ENCODE measurements at places on chromosomes 4 and X. TPM values are rescaled to one million over a fixed set of nuclear protein-coding genes. Genes with fewer than 3 reads are reported as not detected.

DNA sequence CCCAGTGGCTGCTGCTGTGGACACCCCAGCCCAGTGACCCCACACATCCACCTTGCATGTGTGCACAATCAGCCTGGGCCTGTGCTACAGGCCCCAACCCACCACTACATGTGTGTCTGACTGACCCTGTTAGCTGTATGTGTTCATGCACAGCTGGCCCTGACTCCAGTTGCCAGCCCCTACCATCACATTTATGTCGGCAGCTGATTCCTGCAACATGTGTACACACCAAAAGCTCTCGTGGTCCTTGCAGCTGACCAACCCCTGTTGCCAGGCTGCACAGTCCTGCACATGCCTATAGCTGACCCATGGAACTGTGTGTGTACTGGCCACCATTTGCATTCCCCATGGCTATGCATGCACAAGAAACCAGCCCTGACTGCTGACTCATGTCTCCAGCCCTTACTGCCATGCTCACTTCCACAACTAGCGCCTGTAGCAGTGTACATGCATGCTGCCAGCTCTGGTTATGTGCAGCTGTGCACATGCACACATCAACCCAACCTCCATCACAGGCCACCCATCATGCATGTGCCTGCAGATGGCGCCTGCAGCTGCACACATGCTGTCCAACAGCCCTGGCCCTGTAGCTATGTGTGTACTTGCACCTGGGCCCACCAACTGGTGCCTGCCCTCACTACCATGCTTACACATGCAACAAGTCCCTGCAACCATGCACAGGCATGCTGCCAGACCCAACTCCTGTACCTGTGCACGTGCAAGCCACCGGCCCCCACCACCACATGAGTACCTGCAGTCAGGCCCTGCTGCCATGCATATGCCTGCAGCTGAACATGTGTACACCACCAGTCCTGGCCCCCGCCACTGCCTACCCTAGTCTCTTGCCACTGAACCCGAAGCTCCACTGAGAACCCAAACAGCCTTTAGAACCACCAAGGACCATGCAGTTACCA lies 28.1 kb downstream of the SMIM10L2A start:
- no peak for DNase-seq

DNA sequence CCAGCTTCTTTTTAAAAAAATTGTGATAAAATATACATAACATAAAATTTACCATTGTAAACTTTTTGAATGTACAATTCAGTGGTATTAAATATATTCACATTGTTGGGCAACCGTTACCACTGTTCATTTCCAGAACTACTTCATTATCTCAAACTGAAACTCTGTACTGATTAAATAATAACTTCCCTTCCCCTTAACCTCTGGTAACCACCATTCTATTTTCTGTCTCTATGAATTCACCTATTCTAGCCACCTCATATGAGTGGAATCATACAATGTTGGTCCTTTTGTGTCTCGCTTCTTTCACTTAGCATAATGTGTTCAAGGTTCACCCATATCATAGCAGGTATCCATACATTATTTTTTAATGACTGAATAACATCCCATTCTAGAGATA lies 8.3 kb downstream of the GPR50 start:
- DNase-seq, result no peak

DNA sequence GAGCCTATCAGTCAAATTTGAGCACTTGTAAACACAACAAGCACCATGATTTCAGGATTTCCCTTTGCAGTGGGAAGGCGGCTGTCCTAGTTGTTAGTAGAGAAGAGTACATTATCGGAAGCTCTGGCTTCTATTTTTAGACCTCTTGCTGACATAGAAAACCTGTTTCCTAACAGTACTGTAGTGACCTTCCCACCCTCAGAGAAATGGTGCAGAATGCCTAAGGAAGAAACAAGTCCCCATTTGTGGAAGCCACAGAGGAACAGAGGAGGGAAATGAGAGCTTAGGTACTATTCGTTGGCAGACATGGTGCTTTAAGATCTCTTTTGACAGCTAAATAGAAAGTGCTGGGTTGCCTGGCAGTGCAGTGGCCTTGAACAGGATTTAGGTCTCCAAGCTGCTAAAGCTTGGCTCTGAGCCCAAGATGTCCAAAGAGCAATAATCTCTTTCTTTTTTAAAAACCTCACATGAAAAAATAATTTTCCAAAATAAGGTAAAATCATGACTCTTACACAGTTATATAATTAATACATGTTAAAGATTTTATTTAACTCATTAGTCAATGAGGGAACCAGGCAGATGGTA lies 24.9 kb downstream of the GLRA2 start:
- DNase-seq, result no peak

DNA sequence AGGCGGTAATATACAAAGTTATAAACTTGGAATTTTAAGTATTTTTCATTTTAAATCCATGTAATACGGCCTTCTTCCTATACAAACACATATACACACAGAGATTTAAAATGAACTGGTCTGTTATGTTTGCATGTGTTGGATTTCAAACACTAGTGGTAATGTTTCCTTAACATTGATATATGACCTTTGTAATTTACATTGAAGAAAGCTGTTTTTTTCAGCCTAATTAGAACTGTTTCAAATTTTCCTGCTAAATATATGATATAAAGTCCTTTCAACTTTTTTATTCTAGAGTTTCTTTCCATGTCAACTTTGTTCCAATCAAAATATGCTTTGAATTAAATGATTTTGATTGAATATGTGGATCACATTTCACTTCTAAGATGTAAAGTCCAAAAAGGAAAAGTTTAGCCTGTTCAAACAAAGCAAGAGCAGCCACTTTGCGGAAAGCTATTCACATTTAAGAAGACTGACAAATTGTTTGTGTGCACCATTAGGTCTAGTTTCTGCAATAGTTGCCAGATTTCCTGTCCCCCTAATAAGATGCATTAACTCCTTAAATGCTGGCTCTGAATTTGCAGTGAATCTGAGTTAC lies 226.0 kb upstream of the MAB21L2 start:
- DNase-seq, result no peak

- peak; percentile 51 for DNase-seq
Measured at GRCh38 chrX:40734971-40735324, 394 bp downstream of the MED14 start.

DNA sequence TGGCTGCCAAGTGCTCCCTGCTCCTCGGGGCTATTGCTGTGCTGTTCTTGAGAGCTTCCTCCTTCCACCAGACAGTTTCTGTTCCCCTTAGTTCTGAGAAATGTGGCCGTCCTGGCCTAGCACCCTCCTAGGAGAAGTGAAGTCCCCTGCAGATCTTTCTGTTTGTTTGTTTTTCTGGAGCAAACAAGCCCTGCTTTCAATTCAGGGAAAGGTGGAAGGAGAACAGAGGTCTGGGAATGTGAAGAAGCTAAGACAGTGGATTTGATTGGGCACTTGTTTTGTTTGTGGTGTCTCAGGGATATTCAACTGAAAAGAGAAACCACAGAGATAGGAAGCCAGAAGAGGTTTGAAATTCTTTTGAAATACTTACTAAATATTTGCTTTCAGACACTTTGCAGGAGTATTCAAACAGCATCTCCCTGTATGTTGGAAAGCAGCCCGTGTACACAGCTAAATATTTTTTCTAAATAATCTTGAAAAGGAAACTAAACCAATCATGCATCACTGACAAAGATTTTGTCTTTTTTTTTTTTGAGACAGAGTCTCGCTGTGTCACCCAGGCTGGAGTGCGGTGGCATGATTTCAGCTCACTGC lies 36.5 kb upstream of the PPM1K start:
- DNase-seq, result no peak

- DNase-seq, result no peak
Measured at GRCh38 chr4:154958621-154959358, 177.7 kb downstream of the RBM46 start.

DNA sequence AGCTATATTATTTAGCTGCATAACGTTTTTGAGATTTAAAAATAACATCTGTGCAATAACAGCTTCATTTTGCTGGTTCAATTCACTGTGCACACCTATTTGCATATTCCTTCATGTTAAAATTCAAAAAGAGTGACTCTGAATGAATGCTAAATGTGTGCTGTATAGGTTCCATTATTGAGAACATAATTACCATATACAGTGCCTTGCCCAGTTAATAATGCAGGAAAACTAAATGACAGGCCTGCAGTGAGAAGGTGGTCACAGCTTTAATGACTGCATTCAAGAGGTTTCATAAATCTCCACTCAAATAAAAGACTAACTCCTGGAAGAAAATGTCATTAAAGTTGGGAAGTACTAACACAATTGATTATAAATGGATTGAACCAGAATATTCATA lies 1183.2 kb upstream of the ADGRL3 start:
- no peak for DNase-seq

DNA sequence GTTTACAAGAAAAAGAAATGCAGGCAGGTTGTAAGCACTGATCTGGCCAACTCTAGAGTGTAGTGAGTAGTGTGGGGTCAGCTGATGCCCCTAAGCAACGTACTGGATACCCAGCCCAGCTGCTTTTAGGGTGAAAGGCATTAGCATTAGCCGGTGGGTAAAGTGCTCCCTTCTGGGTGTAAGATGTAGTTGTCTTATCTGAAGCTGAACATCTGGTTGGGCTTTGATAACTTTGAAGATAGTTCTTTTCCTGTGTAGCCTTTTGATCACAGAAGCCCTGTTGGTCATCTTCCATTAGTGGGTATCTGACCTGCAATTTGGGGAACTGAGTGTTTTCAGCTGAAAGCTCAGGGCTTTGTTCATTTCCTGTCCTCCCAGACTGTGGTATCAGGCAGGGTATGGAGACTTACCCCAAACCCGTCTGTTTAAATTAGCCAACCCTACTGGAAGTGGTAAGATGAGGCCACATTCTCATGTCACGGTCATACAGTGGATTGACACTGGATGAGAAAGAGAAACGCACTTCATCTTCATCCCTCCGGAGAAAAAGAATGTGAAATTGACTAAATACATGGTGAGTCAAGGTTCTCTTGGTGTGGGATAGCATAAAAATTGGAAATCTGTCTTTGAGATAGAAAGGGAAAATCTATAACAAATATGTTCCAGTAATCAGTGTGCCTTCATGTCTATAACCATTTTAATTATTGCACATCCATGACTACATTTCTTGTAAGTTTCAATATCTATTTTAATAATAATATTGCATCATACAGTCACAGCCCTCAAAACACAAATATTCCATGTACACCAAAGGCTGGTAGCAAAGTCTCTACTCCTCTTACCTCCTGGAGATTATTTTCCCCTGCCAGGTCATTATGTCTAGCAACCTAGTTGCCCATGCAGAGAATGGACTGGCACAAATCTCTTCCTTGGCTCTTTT lies 8.7 kb downstream of the RHOH start:
- DNase-seq, result no peak

GRCh38 chrX:12307961-12308360 lies 169.7 kb downstream of the FRMPD4 start:
- no peak for DNase-seq

DNA sequence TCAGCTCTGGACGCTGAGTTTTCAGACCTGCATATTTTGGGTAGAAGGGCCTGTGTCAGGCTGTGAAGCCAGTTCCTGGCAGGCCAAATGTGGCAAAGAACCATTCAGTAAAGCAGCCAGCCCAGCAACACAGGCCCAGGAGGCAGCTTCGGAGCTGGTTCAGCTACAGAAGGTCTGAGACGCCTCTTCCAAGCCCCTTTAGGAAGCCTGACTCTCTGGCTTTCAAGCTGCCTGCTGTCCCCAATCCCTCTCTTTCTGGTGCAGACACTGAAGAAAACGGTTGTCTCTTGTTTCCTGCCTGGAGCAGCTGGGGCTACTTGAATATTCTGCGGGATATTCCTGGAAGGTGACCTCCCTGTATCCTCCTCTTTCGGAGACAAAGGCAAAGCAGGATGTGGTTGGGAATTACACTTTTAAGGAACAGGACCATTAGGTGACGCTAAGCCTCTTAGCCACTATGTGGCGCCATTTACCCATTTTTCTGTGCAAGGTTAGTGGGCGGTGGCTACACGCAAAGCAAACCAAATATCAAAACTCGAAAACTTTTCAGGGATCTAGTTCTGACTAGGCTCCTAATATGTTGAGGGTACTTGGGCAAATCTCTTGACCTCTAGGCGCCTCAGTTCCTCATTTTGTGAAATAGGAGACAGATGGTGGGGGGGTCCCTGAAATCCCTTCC lies 47.2 kb upstream of the LAS1L start:
- peak; percentile 76 for DNase-seq

- DNase-seq, result no peak
Measured at GRCh38 chr4:3402491-3403347, 39.0 kb upstream of the HGFAC start.

DNA sequence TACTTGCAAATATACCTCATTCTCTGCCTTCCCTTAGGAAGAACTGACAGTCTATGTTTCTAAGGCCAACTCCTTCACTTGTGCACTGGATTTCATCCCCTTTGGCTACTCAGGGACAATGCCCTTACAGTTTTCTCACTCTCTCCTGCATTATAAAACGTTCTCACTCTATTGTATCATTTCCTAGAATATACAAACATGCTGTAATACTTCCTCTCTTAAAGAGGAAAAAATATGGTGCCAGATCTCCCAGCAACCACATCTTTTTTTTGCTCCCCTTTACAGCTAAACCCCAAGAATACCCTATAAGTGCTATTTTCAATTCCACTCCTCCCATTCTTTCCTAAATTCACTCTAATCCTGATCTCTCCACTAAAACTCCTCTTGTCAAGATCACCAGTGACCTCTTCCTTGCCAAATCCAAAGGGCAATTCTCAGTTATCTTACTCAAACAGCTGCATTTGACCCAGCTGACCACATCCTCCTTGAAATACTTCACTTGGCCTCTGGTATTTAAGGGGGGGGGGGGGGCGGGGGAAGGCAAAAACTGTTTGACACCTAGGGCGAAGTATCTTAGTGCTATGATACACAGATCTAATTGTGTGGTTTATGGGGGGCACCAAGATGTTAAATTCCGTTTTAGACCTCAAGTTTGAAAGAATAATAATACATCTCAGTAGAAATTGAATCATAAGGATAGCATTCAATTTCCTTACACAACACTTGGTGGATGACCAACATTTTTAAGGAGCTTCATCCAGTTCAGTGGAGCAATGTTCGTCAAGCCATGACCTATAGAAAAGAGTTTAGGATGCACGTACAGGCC lies 1.6 kb downstream of the RCHY1 start:
- DNase-seq, result no peak

DNA sequence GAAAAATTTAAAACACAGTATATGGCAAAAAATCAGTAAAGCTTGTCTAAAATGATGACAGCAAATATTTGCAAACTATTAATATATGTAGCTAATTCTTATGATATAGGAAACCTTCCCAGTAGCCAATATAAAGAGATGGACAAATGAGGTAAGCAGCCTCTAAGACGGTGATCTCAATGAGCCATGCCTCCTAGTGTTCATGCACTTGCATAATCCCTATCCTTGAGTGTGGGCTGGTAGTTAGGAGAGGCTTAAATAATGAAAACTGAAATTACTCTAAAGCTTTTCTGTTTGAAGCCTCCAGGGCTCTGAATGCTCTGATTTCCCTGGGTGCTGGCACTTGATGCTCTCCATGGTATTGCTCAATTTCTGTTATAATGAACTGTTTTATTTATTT lies 24.6 kb upstream of the ARMCX4 start:
- DNase-seq, result no peak

GRCh38 chr4:153474251-153474650 lies 8.1 kb downstream of the TMEM131L start:
- no peak for DNase-seq

UGT2B15 gene
- not detected for total RNA-seq

TSPAN7 gene
- 0.52 TPM for total RNA-seq

POU4F2 gene
- not detected for total RNA-seq

GLRA3 gene
- total RNA-seq, result not detected

TLR7 gene
- not detected for total RNA-seq

MAB21L2 gene
- total RNA-seq, result not detected

OPHN1 gene
- not detected for total RNA-seq

AREG gene
- 52.8 TPM for total RNA-seq

LDB2 gene
- not detected for total RNA-seq

CCDC158 gene
- not detected for total RNA-seq

BEX5 gene
- 14.0 TPM for total RNA-seq

Measured in CD8-positive, alpha-beta T cell (primary cell).